ENCODE measurements at places on chromosomes 5 and 9.

DNA sequence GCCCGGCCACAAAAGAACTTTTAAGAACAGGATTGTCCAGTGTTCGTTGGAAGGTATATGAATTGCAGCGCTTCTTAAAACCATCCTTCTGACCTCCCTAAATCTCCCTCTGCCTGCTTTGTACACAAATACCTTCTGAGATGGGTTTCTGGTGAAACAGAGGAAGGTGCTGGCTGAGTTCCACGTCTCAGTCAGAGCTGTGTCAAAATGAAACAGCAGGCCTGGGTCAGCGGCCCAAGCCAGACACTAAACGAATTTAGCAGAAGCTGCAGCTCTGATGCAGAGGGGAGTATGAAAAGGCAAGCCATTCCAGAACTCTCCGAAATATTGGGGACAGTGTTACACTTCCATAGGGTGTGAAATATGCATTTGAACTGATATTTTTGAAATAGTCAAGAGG lies 37.8 kb upstream of the CRB2 start:
- DNase-seq: no peak

- no peak for DNase-seq
Observed at GRCh38 chr5:145908206-145908960, 28.0 kb upstream of the SH3RF2 start.

DNA sequence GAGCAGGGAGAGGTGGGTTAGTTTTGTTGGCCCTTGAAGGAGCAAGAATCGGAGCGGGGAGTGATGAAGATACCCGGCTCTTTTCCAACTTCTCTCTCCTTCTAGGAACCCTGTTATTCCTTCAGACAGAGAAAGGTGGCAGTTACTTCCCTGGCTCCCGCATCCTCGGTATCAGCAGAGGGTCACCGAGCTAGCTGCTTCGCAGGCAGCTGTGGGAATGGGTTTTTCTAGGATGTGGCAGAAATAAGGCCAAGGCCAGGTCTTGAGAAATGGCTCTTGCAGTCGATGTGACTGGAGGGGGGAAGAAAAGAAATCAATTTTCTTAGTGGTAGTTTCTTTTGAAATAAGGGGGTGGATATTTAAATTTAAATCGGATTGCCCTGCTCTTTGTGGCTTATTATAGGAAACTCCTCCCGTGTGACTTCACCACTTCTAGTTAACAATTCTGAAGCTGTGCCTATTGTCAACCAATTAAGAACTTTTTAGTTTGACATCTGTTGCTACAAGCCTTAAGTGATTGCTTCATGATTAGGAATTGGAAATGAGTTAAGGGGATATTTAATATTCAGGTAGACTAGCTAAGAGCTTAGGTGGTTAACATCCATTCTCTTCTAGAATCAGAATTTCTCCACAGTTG lies 1.4 kb downstream of the SAP30L start:
- no peak for DNase-seq

DNA sequence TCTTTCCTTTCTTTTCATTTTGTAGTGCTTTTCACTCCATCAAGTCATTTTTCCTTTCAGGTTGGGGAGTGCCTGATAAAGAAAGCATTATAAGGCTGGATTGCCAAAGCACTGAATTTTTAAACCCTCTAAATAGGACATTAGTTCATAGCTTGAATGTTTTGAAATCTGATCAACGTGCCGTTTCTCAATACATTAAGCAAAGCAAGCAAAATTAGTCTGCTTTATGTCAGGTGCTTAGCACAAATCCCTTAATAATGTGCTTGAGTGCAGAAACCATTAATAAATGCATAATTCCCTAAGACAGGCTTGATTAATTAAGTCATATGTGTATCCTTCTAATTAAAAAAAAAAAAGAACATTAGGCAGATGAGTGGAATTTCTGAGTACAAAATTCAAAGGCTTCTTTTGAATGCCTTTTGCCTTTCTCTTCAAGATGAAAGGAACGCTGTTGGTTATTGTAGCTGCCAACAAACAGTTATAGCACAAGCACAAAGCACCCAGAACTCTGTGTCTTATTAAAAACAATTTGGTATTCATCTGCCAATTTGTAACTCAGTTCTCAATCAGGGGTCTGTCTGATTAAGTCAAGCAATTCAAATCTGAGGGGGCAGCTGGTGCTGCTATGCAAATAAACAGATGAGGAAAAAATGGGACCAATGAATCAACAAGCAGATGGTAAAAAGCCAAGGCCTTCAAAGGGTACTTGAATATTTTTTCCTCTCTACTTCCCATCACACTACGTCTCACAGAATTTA lies 233.7 kb downstream of the TLE1 start:
- no peak for DNase-seq

GRCh38 chr5:168140241-168140640 lies 151.2 kb upstream of the WWC1 start:
- DNase-seq: no peak

DNA sequence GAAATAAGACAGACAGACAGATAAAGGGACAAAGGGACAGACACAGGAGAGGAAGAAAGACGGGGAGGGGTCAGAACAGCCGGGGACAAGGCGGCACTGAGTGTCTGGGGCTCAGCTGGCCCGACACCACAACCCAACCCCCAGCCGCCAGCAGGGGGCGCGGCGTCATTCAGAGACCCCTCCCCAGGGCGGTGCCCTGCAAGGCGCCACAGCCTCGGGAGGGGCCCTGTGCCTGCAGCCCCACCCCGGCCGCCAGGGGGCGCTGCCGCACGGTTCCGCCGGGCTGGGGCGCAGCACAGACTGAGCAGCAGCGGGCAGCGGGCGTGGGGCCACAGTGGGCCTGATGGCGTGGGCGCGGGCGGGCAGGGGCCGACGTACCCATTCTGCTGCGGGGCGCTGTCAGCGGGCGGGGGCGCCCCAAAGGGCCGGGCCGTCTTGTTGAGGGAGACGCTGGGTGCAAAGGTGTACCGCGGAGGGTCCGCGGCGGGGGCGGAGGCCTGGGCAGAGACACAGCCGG lies 5.9 kb downstream of the PDLIM7 start:
- no peak for DNase-seq

- DNase-seq: no peak
Observed at GRCh38 chr9:81915801-81916505, 12.3 kb upstream of the SPATA31D4 start.

- no peak for DNase-seq
Observed at GRCh38 chr9:123568691-123569688, 213.0 kb downstream of the CRB2 start.

DNA sequence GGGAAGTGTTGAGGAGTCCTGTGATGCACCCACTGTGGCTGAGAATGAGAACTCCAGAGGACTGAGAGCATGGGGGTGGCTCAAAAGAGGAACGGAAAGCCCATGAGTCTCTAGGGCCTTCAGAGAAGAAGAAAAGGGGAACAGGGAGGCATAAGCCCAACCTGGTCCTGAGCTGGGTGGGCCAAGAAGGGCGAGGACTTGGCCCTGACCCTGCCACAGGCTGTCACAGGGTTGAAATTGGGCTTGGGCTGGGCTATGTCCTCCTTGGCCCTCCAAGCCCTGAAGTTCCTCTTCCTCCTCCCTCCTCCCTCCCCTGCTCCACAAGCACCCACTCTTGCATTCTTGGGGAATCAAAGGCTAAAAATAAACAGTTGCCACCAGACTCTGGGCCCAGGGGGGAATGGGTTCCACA lies 49.3 kb upstream of the PPARGC1B start:
- DNase-seq: no peak

DNA sequence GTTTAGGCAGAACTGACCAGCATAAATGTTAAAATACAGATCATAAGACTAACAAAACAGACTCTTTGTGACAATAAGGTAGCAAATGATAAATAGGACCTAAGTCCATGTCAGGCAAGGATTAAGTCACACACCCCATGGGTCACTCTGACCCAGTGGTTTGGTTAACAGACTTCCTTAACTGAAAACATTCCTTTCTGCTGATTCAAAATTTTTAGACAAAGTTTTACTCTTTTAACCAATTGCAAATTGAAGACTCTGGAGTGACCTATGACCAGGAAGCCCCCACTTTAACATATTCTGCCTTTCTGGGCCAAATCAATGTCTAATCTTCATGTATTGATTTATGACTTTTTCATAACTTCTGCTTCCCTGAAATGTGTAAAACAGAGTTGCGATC lies 4.9 kb upstream of the NXNL2 start:
- DNase-seq: no peak

- no peak for DNase-seq
Observed at GRCh38 chr5:52996979-52997378, 7.8 kb downstream of the ITGA2 start.

DNA sequence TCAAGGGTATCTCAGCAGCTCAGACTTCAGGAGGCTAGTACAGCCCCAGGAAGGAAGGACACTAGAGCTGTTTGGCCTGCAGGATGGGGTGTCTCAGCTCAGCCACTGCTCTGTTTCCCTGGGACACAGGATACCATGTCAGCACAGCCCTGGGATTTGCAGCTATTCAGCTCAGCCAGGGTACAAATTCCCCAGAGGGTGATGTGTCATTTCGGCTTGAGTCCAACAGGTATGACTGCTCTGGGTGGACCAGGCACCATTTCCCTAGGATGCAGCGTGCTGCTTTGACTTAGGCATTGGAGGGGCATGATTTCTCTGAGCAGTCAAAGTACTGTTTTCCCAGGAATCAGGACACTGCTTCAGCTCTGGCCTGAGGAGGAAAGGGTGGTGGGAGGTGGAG lies 130.1 kb downstream of the ARSB start:
- DNase-seq: no peak

DNA sequence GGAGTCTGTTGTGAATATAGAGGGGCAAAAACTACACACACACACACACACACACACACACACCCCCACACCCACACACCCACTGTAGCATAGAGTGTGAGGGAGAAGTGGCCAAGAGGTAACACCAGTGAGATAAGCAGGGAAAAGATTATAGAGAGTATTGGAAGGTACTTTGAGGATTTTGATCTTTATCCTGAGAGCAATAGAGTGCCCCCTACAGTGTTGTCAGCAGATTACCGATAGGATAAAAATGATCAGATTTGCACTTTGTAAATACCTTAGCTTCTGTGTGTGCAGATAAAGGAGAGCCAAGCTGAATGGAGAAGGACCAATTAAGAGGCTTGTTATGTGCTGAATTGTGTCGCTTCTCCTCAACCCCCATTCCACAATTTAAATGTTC lies 32.3 kb downstream of the ERCC6L2 start:
- DNase-seq: no peak

All from CD4-positive, alpha-beta T cell (primary cell).